ENCODE measurements at places on chromosomes 1 and 21.

- DNase-seq, result no peak
Observed at GRCh38 chr1:22739648-22740385, 29.2 kb downstream of the EPHB2 start.

- no peak for DNase-seq
Observed at GRCh38 chr1:110205591-110206155, 4.4 kb upstream of the KCNC4 start.

- no peak for DNase-seq
Observed at GRCh38 chr1:7611421-7612010, 159.6 kb upstream of the VAMP3 start.

DNA sequence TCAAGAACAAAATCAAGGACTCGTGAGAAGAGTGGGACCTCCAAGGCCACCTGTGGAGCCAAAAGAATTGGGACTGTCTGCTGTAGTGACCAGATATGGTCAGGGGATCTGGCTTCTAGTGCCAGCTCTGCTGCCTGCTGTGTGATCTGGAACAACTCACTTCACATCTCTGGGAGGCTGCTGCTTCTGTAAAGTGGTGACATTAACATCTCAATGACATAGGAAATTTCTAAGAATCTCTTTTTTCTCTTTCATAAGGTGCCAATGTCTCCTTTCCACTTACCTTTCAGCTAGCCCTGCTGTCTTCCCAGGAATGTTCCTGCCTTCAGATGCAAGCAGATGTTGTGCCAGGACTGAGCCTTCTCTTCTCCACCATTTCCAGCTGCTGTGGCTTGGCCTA is 5.0 kb upstream of the SRSF4 start:
- DNase-seq, result no peak

GRCh38 chr1:6956488-6957159 is 171.4 kb downstream of the CAMTA1 start:
- no peak for DNase-seq

- DNase-seq, result no peak
Observed at GRCh38 chr1:161379071-161379470, 11.4 kb upstream of the CFAP126 start.

- no peak for DNase-seq
Observed at GRCh38 chr1:120178799-120179756, 2.8 kb upstream of the SEC22B start.

- DNase-seq, result peak; percentile 45
Observed at GRCh38 chr1:89598450-89599331, 34.2 kb upstream of the LRRC8C start.

- no peak for DNase-seq
Observed at GRCh38 chr1:46686255-46686654, 14.6 kb downstream of the TEX38 start.

- no peak for DNase-seq
Observed at GRCh38 chr1:80349218-80349617, 1342.7 kb upstream of the ADGRL4 start.

DNA sequence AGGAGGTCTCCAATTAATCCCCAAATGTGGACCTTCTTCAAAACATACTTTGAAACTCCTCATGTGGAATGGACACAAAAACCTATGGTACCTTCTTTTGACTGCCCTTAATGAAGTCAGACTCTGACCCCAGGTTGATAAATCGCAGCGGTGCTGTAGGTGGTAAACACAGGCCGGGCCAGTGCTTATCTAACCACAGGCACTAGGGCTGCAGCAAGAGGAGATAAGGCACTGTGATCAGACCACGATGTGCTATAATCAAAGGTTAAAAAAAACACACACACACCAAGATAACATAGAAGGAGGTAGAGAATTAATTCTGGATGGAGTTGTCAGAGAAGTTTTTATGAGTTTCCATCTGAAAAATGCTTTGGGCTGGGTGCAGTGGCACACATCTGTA is 52.3 kb upstream of the SIPA1L2 start:
- DNase-seq, result no peak

- no peak for DNase-seq
Observed at GRCh38 chr1:164651351-164651951, 92.5 kb downstream of the PBX1 start.

DNA sequence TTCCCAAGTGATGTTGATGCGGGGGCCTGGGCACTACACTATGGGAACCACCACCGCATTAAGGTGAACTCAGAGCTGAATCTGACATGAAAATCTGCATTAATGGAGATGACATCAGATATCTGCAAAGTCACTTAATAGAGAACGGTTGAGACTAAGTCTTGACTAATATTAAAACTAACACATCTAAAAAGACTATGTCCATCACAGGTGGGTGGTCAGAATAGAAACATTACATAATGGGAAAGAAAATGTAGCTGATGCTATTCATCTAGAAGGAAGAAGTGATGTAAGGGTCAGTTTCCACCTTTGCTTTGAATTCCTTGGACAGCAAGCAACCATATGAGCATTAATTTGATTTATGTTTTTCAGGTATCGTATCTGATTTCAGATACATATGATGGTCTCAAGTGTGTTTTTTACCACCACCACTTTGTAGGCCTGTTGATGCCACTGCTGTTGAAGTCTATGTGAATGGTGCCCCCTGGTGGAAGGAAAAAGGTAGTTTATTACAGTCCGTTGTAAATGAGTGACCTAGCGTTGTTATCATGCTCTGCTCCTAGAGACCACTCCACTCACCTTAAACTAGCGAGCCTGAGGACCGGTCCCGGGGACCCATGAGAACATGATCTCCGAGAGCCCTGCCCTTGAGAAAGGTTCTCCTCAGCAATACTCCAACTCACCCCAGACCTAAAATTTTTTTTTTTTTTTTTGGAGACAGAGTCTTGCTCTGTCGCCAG is 73.5 kb downstream of the BACH1 start:
- peak; percentile 79 for DNase-seq

DNA sequence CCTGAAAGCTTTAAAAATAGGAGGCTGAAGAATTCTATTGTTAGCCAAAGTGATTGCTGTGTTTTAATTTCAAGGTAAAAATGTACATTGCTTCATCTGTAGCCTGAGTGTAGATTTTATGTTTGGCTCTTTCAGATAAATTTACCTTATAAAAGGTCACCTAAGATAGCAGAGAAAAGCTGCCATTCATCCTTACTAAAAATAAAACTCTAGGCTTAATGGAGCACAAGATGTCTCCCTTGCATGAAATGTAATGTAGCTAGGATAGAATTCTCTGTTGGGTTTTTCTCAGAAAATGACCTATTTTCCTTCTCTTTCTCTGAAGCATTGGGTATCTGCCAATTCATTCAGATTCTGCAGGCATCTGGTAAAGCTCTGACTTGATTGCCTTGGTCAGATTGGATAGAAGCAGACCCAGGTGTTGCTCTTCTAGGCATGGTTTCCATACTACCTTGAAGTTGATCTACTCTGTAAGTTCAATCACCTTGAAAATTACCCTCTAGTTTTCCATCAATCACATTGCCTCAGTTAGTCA is 176.6 kb upstream of the GORAB start:
- DNase-seq, result no peak

Data from AML-193 (cell line).